Tibial nerve (tissue), 4 donors: ENCODE measurements at places on chromosomes 2 and 18. TPM values are rescaled to one million over a fixed set of nuclear protein-coding genes. Genes with fewer than 3 reads are reported as not detected.

MSTN gene
- 0.63 TPM for total RNA-seq

ANKRD39 gene
- total RNA-seq, result 23.4 TPM

GRCh38 chr18:50128506-50129271 lies 66.3 kb downstream of the MYO5B start:
- DNase-seq, result no peak

DNA sequence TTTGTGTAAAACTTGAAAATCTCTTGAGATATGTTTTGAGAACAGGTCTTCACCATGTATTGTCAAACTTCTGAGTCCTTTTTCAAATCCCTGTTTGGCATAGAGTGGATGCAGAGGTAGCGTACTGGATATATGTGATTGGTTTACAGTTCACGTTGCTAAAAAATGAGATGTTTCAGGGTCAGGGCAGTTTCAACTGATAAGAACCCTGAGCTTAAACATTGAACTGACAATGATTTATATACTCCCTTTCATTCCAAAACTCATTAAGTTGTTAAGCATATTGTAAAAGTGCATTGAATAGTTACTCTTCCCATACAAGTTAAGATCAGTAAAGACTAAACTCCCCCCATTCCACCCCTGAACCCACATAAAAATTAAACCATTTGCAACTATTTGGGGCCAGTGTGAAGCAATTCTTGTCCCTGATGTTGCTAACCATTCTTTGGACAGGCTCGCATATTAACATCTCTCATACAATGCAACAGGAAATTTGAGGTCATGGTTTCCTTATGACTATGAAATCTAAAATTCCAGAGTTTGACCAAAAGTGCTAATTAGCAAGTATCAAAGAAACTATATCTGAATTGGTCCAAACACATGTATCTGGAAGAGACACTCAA lies 470.9 kb upstream of the ACVR2A start:
- DNase-seq, result no peak

- no peak for DNase-seq
These were observed 449.5 kb upstream of the HNRNPA3 start for GRCh38 chr2:176763130-176763529.
